Ovary (tissue), 10 donors: ENCODE measurements at places on chromosomes 1 and 21.

DNA sequence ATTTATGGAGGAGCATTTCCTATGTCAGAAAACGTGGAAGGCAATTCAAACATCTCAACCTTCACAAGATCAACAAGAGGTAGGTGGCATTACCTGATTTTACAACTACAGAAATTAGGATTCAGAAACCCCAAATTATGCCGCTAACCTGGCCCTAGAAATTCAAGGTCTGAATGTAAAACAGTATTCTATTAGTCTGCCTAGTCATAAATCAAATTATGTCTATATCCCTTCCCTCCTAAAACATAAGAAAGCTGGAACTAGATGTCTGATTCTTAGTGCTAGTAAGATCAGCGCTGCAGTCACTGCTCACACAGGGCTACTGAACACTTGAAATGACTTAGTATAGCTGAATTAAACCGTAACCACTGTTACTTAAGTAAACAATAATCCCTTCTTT lies 1.4 kb downstream of the TOMM20 start:
- no peak for DNase-seq

- no peak for DNase-seq
Measured at GRCh38 chr1:29412591-29412990, 176.3 kb downstream of the PTPRU start.

GRCh38 chr21:20943561-20943997 lies 54.6 kb upstream of the NCAM2 start:
- no peak for DNase-seq

DNA sequence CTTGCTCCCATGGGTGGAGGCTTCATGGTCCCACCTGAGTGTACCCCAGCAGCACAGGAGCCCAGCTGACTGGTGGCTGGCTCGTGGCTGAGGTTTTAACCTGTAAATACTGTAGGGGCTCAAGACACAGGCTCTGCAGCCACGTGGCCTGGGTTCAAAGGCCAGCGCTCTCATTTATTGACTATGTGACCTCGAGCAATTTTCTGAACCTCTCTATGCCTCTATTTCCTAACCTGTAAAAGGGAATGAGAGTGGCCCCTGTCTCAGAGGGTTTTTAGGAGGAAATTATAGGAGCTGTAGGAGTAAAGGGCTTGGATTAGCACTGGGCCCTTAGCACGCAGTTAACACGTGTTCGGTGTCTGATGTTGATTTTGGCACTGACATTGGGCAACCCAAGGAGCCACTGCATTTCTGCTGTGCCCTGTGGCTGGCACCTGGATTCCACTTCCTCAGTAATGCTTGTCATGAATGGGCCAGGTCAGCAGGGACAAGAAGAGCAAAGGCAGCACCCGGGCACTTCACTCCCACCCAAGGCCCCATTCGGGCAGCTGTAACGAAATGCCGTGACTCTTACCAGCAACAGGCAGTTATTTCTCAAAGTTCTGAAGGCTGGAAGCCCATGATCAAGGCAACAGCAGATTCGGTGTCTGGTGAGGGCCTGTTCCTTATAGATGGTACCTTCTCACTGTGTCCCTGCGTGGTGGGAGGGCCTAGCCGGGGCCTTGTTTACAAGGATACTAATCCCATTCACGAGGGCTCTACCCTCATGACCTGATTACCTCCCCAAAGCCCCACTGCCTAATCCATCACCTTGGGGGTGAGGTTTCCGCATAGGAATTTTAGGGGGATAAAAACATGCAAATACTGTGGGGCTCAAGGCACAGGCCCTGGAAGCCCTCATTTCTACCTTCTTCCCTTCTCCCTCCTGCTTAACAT lies 25.2 kb downstream of the ARHGEF10L start:
- DNase-seq, result no peak

- no peak for DNase-seq
Measured at GRCh38 chr1:33973799-33974545, 110.1 kb downstream of the HMGB4 start.

- DNase-seq, result no peak
Measured at GRCh38 chr1:198656500-198656932, 17.7 kb downstream of the PTPRC start.

DNA sequence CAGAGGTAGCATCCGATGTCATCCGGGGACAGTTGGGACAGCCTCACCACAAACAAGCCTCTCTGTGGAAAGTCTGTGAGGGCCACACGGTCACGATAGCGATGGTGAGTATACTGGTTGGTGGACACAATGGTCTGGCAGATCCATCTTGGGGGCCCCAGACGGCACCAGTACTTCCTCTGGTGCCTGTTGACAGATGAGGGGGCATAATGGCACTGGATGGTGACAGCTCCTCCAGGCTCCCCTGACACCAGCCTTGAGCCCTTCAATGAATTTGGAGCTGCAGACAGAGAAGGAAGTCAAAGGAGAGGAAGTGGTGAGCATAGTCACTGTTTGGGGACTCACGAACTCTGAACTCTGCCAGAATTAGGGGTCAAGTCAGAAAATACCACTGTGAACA lies 8.0 kb downstream of the FCAMR start:
- DNase-seq, result no peak

DNA sequence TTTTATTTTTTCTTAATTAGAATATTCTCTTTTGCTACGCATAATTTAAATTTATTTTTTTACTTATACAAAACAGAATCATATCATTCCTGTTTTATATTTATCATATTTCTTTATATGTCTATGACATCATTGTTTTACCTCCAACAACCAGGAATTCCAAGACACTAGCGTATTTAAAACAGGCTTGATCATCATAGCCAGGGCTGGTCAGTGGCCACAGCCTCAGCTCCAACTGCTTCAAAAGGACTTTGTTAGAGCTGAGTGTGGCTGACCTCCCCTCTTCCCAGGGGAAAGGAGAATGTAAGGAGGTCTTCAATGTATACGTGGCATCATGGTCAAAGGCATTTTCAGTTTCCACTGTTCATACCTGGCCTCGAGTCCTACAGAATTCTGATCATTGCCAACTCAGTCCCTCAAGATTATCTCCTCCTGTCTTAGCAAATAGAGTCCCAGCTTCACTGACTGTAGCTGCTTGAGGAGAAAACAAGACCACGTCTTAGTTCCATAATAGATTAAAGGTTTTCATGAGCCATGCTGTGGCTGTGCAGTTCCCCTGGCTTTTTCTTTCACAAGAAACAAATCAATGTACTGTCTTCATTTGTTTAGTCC lies 444.0 kb downstream of the PTPRC start:
- DNase-seq, result no peak

DNA sequence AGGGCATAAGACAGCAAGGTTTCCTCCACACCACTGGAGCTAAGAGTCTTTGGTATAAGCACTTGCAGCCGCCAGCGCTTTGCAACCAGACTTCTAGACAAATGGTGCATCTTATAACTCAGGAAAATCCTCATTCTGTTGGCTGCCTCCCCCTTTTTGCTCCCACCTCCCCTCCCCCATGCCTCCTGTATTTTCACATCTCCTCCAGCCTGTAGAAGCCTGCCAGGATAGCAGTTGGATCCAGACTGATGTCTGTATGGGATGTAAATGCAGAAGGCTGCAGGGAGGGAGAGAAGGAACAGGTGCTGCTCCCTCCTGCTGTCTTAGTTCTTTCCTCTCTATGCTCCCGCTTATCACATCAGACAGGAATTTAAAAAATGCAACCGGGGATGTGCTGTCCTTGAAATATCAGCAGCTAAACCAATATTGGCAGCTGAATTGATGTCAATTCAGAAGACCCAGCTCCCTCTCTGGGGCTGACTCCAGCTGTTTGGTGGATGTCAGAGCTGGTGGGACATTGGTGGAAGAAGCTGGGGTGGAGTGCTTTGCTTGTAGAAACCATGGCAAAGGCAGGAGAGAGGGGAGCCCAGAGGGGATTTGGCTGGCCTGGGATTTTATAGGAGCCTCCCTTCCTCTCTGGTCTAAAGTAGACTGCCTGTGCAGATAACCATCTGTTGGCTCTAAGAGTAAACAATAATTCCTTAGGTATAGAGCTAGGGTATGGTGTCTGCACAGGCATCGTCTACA lies 53.5 kb downstream of the NFASC start:
- no peak for DNase-seq

DNA sequence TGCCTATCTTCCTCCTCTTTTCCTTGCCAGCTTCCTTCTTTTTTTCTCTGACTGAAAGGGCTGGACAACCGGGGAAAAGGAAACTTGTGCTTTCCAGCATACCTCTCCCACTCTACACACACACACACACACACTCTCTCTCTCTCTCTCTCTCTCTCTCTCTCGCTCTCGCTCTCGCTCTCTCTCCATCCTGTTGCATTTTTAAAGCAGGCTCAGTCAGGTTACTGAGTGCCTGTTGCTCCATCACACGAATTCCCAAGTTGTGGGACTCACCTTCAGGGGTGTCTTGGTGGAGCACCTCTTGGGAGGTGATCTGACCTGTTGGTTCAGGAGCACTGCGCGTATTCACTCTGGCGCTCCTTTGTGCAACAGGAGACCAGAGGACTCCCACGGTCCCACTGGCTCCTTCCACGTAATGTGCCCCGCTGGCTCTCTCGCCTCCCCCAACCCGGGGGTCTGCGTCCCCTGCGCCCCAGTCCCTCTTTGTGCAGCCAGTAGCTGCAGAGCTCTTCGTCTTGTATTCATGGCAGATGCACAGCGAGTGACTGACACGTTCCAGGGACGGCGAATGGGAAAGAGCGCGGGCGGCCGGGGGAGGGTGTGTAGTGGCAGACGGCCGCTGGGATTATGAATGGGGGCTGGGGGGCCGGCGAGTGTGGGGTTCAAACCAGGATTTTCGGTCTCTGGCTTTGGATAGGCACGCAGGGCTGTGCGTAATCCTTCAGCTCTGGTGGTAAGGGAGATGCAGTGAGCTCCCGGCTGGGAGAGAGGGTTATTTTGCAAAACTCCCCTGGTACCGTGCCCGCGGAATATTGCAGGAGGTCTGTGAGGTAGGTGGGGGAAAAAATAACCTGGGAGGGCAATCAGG lies 660 bp upstream of the PDE4B start:
- DNase-seq, result no peak

DNA sequence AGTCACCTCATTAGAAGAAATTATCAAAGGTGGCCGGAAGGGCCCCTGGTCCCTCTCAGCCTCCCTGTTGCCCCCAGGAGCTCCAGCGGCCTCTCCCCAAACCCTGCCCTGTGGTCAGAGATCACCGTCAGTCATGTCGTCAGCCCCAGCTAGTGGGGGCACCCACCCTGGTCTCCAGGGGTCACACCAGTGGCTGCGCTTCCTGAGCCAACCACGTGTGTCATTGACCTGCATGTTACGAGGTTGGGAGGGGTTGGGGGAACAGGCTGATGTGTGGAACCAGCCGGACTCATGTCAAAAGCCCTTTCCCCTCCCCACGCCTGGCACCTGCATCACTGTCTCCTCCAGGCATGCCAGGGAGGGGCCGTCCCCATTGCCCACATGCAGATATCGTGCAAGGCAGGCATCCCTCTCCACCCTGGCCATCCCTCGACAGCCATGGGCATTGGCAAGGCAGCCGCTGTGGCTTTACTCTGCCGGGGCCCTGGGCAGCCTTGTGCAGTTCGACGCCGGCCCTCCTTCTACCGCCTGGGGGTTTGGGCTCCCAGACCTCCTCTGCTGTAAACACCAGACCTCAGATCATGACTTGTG lies 128.7 kb downstream of the CRYAA start:
- peak; percentile 28 for DNase-seq

- no peak for DNase-seq
Measured at GRCh38 chr1:93528412-93528811, 80.5 kb downstream of the FNBP1L start.

- DNase-seq, result no peak
Measured at GRCh38 chr1:205739348-205740160, 10.4 kb downstream of the NUCKS1 start.

DNA sequence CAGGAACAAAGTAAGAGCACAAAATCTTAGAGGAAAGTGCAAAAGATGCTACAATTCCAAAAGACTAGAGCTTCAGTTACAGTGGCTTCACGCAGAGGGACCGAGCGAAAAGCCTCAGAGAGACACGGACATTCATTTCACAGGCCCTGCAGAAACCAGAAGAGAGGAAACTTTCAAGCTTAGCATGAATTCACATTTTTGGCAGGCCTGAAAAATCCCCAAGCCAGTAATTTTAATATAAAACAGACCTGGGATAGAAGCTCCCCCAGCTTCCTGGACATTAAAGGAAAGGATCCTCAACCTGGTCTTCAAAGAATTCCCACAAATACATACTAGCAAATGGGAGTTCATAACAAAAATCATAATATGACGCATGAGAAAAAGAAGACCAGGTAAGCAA lies 66.2 kb downstream of the HSF2BP start:
- no peak for DNase-seq

GRCh38 chr1:16352842-16353535 lies 709 bp upstream of the FBXO42 start:
- DNase-seq, result no peak

DNA sequence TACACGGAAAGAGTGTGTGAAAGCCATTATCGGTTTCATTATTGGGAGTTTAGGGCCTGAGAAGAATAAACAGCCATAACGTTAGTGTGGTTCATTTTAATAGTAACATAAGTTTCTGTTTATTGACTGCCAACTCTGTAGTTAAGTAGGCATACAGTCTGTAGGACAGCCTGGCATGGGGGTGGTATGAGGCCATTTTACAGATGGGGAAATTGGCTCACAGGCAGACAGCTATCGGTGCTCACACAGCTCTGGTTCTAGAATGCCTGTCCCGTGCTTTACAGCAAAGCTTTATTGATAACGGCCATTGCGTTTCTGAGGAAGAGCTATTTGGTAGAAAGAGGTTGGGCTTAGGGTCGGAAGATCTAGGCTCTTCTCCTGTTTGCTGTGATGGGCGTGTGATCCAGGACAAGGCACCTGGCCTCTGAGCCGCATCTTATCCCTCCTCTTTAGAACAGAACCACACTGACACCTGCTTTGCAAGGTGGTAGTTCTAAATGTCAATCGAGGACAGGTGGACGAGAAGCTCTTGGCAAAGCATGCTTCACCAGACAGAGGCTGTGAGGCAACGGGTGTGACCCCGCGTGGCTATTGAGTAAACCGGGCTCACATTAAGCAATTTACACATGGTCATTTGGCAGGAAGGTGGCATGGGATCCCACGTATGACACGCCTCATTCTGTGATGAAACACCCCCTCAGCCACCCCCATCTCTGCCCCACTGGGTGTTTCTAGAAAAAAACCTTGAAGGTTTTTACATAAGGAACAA lies 14.9 kb downstream of the ETS2 start:
- DNase-seq, result no peak

- no peak for DNase-seq
Measured at GRCh38 chr1:205481629-205482151, 22.8 kb upstream of the CDK18 start.

DNA sequence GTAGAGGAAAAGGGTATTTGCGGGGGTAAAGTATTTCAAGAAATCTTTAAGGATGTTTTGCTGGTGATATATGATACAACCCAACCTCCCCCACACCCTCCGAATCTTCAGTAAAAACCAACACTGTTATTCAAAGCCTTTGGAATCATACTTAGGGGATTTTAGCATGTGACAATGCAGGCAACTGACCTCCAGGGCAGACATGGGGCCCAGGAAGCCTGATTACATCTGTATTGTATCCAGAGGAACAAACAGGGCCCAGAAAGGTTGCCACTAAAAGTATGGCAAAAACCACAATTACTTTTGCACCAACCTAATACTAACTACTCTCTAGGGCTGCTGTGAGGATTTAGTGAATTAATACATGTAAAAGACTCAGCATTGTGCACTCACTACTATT lies 43.9 kb upstream of the CNN3 start:
- no peak for DNase-seq
